ENCODE measurements at places on chromosomes 6 and 20.

DNA sequence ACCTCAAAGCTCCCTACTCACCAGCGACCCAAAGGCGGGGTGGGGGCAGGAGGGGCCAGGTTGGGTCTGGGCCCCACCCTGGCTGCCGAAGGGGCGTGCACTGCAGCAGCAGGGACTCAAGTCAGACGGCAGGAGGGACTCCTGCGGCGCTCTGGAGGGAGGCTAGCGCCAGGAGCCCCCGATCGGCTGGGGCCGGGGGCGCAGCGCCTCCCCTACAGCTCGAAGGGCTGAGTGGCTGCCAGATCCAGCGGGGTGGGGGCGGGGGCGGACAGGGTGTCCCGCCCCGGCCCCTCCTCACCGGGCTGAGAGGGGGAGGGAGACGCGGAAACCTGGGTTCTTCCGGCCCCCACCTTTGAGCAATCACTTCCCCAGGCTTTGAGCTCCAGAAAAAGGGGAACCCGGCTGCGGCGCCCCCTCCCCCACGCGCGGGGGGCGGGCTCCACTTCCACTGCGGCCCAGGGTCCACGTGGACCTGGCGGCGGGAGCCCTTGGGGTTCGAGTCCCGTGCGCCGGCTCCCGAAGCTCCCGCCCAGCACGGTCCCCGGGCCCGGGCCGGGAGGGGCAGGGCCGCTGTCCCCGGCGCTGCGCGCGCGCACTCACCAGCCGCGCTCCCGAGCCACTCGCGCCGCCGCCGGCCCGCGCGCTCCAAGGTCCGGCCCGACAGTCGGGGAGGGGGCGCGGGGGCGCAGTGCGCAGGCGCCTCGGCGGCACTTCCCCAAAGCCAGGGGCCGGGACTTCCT lies at the start of gene RGS19:
TSS of gene RGS19 (minus strand) at position 246 of the 740 bp plus-strand sequence. CDS start 2,632 bp downstream, outside the sequence.
- DNase-seq: peak; percentile 89

DNA sequence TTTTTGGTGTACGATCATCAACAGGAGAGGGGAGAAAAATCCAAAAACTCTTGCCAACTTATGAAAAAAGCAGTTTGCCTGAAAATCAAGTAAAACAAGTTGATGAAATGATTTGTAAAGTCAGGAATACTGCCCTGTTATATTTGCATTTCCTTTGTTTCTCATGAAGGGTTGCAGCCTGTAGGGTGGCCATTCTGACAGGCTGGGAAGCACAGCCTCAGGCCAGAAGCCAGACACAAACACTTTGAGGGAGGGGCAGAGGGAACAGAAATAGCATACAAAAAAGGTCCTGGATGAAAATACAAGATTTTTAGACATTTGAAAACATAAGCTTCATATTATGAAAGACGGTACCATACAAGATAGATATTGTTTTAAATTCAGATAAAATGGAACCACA lies 109.8 kb downstream of the DTNBP1 start:
- DNase-seq: no peak

DNA sequence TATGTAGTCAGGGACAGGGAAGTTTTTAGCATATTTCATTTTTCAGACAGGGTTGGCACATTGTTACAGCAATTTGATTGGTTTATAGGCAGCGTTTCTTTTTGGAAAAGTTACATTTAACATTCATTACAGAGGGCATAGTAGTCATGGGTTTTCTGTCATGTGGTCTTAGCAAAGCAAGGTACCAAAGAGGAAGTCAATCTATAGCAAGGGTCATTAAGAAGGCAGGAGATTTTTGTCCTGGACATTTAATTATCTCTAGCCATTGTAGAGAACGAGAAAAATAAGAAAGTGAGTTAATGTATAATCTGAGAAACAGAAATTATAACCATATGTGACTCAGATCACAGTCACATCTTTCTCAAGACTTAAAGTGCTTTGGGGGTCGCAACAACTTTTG lies 47.4 kb downstream of the TPD52L1 start:
- no peak for DNase-seq

GRCh38 chr6:166351715-166352285 lies 9.5 kb upstream of the SFT2D1 start:
- no peak for DNase-seq

- no peak for DNase-seq
These were observed 13.7 kb downstream of the PIGT start for GRCh38 chr20:45429618-45430017.

GRCh38 chr6:53239526-53239925 lies 90.9 kb upstream of the GCM1 start:
- no peak for DNase-seq

DNA sequence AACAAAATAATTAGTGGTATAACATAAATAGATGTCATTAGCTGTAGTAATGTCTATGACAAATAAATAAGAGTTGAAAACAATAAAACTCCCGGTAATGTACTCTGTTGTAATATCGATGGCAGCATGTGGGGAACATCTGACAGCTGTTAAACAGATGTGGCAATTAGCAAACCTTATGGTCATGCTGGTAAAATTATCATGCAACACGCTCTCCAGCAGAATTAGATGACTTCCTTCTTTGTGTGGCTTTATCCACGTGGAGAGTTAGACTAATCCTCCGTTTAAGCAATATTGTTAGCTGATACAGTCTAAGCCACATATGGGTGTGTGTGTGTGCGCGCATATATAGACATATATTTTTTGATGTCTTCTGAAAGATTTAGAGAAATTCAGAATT lies 77.7 kb upstream of the ZFP64 start:
- DNase-seq: no peak

- no peak for DNase-seq
These were observed 29.5 kb downstream of the ROS1 start for GRCh38 chr6:117396228-117396627.

DNA sequence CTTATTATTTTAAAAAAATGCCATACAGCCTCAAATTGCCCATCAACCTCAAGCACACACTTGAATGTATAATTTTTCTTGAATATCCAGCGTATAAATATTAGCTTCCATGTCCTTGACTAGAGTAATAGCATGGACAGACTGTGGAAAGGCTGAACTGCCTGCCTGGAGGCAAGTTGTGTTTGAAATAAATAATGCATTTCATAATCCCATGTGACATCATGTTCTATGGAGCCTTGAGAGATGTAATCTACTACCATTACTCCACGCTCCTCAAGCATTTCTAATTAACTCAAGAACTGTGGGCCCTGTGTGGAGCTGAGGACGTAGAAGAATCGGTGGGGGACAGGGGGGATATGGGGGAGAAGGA lies 94.2 kb downstream of the CDS2 start:
- no peak for DNase-seq

DNA sequence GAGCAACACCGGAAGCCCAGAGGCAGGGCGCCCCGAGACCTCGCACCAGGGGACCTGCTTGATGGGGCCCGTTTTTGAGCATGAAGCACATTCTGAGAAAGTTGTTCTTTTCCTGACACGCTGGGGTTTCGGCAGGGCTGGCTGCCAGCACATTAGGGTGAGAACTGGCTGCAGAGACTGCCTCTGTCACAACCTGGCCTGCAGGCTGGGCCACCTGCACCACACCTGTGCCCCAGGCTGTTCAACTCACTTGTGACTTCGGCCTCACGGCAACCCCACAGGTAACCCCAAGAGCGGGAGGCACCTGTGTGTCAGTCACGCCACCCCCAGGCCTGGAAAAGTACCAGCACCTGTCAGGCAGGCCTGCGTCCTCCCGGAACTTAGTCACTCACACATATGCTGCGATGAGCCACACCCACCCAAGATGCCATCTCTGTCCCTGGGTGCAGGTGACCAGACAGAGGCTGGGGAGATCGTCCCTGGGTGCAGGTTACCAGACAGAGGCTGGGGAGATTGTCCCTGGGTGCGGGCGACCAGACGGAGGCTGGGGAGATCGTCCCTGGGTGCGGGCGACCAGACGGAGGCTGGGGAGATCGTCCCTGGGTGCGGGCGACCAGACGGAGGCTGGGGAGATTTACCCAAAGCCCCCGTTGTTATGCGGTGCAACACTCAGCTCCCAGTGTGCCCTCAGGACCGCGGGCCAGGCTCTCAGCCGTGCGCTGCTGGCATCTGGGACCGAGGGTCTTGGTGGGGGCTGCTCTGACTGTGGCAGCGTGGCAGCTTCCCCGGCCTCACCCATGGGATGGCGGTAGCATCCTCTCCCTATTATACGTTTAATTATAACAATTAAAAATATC lies 82.5 kb upstream of the BHLHE23 start:
- DNase-seq: peak; percentile 53

- no peak for DNase-seq
These were observed 161.3 kb upstream of the AGPAT4 start for GRCh38 chr6:161434921-161435747.

DNA sequence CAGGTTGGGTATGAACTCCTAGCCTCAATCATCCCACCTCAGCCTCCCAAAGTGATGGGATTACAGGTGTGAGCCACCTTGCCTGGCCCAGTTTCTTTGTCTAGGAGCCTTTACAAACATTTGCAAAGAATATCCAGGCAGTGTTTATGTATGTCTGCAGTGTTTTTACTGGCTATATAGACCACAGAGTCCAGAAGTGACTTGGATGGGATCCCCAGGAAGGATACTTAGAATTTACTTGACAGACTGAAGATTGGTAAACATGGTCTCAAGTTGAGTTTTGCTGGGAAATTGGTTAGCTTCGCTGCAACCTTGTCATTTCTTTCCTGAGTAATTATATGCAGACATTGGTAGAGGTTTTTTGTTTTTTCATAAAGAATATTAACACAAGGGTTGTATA lies 23.8 kb downstream of the JARID2 start:
- no peak for DNase-seq

DNA sequence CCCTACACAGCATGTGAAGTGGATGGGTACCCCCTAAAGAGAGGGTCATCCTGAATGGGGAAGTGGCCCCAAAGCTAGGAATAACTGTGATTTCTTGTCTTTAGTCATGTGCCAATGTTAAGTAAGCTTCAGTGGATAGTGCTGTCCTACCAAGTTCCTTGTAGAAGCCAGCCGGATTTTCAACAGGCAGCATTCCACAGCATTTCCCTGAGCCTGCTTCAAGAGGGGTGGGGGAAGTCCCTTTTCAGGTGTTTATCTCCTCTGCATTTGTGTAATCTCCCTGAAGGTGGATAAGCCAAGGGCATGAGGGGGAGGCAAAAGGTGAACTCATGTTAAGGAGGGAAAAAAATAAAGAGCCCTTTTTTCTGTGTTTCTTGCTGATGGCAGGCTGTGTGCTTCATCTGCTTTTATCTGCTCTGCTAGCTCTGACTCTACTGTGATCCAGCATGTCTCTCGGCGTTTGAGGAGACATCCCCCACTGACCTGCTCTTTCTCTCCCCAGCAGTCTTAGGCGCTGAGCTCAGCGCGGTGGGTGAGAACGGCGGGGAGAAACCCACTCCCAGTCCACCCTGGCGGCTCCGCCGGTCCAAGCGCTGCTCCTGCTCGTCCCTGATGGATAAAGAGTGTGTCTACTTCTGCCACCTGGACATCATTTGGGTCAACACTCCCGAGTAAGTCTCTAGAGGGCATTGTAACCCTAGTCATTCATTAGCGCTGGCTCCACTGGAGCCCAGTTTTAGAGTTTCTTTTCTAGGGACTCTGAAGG lies 1.9 kb downstream of the EDN1 start:
- no peak for DNase-seq

- no peak for DNase-seq
These were observed 401 bp upstream of the PHF3 start for GRCh38 chr6:63635215-63635587.
